Activated T-helper 1 cell treated with anti-CD3 and anti-CD28 coated beads, Interleukin-12 subunit alpha, Interleukin-12 subunit beta, Interleukin-2, Interleukin-4 antibody, amounts not matched to agents 30 ng/mL and 10 ng/mL and 1 ng/mL, durations not matched to agents 14 hours and 24 hours and 36 hours (primary cell): ENCODE measurements at places on chromosomes 12 and 14. TPM values are rescaled to one million over a fixed set of nuclear protein-coding genes. Genes with fewer than 3 reads are reported as not detected.

The ZDHHC22 gene
- not detected in 2 replicates for total RNA-seq

The IQSEC3 gene
- 0.05 and 0.24 TPM in 2 replicates for total RNA-seq

DNA sequence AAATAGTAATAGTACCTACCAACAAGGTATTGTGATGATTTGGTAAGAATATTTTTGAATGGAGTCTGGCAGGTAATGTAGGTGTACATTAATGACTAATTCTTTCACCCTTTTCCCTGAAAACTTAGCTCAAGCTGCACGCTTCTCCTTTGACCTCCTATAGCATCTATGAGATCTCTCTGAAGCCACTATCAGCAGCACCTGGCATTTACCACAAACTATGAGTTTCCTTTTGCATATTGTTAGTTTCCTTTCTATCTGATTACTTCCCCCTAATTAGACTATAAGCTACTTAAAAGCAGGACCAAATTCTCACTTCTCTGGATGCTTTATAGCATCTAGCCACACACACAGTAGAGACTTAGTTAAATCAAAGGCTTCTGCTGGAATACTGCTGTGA is 48.1 kb downstream of the SLC8A3 start:
- no peak overlapping the region for H3K4me3 ChIP-seq
- no peaks in the 10 kb centered on the region for H3K36me3 ChIP-seq
- peaks cover 16% of the 10 kb centered on the region for H3K27me3 ChIP-seq
- H3K27ac ChIP-seq = no peak overlapping the region
- DNase-seq = no peak
- no peaks in the 10 kb centered on the region for H3K4me1 ChIP-seq

DNA sequence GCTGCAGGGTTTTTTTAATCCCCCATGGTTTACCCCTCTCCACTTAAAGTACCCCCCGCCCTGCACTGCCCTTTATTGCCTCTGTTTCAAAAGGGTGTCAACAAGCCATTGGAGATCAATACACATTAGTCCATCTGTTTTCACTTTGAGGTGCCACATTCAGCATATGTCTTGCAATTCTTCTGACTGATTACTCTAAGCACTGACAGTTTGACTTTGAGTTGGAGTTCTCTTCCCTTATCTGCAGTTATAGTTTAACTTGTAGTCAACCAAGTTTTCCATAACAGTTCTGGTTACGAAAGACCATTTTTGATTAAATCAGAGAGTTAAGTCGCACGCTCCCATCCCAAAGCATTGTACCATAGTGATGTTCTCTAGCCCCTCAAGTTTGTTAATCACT is 260.8 kb upstream of the TBX3 start:
- H3K4me1 ChIP-seq = no peaks in the 10 kb centered on the region
- no peak overlapping the region for H3K4me3 ChIP-seq
- H3K27ac ChIP-seq = no peak overlapping the region

GRCh38 chr12:1629338-1630132 is 504 bp downstream of the WNT5B start:
- DNase-seq = no peak
- peaks cover 13% of the 10 kb centered on the region for H3K4me1 ChIP-seq
- peak overlapping the region; percentile 34 for H3K4me3 ChIP-seq
- peaks cover 2% of the 10 kb centered on the region for H3K36me3 ChIP-seq
- peaks cover 61% of the 10 kb centered on the region for H3K27me3 ChIP-seq

GRCh38 chr12:11635341-11635740 is 14.1 kb upstream of the ETV6 start:
- no peak overlapping the region for H3K4me3 ChIP-seq
- no peak for DNase-seq
- H3K27me3 ChIP-seq = no peaks in the 10 kb centered on the region
- no peaks in the 10 kb centered on the region for H3K36me3 ChIP-seq
- no peak overlapping the region for H3K27ac ChIP-seq

The GARIN6 gene
- total RNA-seq = not detected in 2 replicates

- H3K27me3 ChIP-seq = no peaks in the 10 kb centered on the region
- H3K36me3 ChIP-seq = no peaks in the 10 kb centered on the region
- H3K4me1 ChIP-seq = no peaks in the 10 kb centered on the region
- no peak for DNase-seq
Observed at GRCh38 chr12:19799216-19799615, 359.9 kb downstream of the AEBP2 start.

DNA sequence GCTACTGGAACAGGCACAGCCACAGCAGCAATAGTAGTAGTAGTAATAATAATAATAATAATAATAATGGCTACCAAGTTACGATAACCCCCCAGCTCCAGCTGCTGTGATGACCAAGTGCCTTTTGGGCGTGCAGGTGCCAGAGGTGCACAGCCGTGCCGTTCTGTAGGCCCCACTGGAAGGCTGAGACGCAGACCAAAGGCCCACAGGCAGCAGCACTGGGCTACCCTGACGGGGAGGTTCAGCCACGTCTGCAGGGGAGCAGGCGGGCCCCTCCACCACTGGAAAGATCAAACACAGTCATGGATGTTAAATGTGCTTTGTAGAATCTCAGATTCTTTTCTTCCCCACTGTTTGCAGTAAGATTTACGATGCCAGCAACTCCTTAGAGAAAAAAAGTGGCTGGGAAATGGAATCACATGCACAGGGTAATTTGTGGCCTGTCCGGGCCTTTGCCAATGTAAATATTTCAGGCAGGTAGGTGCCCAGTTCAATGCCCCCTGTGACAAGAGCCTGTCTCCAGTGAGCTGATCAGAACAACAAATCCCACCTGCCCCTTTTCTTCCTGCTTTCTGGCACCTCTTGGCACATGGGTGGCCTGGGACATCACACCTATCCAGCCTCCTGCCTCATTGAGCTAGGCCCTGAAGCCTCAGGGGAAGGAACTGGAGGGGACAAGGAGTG is 32.6 kb downstream of the CCDC85C start:
- no peak overlapping the region for H3K27ac ChIP-seq
- H3K27me3 ChIP-seq = no peaks in the 10 kb centered on the region
- H3K4me1 ChIP-seq = no peaks in the 10 kb centered on the region
- DNase-seq = no peak
- no peaks in the 10 kb centered on the region for H3K36me3 ChIP-seq

The PTGER2 gene
- 67.4 and 67.9 TPM in 2 replicates for total RNA-seq

- no peak overlapping the region for H3K4me3 ChIP-seq
- no peaks in the 10 kb centered on the region for H3K27me3 ChIP-seq
- peak; percentile 40 for DNase-seq
Observed at GRCh38 chr12:130826151-130826801, 12.8 kb downstream of the STX2 start.

The CARMIL3 gene
- total RNA-seq = 3.0 and 3.4 TPM in 2 replicates

The NDUFA12 gene
- total RNA-seq = 113 TPM in 2 replicates

The DBX2 gene
- not detected in 2 replicates for total RNA-seq

The KICS2 gene
- total RNA-seq = 12.7 and 14.9 TPM in 2 replicates

DNA sequence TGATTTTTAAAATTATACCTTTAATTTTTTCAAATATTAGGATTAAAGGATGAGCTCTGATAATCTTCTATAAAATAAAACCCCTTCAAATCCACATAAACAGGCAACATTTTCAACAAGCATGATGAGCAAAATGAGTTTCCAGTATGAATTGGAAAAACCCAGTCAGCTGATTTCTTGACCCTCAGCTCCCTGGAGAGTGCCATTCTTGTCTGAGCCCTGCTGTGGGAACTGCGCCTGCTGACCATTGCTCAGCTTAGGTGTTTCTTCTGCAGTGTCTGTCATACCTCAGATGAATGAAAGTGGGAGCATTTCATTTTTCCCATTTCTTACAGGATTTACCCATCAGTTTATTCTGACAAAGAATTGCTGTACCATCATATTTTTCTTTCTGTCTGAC is 27.6 kb downstream of the MAPKAPK5 start:
- no peaks in the 10 kb centered on the region for H3K4me1 ChIP-seq
- H3K4me3 ChIP-seq = no peak overlapping the region
- no peak overlapping the region for H3K27ac ChIP-seq

DNA sequence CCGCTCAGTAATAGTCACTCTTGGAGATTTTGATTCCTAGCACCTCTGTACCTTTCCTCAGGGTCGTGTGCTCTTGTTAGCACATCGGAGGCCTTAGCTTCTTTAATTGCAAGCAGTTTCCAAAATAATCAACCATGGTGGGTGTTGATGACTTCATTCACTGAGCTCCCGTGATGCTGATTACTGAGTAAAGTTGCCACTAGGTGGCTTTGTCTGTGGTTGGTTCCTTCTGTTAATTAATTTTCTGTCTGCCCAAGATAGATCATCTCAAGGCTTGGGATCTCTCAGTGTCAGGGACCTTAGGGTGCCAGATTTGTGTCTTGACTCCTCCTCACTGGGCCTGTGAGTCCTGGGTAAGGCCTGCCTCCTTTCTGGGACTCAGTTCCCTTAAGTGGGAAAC is 54.3 kb downstream of the PTPN11 start:
- no peaks in the 10 kb centered on the region for H3K4me1 ChIP-seq
- DNase-seq = no peak
- peaks cover 40% of the 10 kb centered on the region for H3K36me3 ChIP-seq
- H3K27ac ChIP-seq = peak overlapping the region; percentile 44

- no peak for DNase-seq
- no peak overlapping the region for H3K27ac ChIP-seq
- H3K4me3 ChIP-seq = no peak overlapping the region
- H3K27me3 ChIP-seq = no peaks in the 10 kb centered on the region
- H3K36me3 ChIP-seq = no peaks in the 10 kb centered on the region
Observed at GRCh38 chr12:58500399-58500798, 419.9 kb downstream of the LRIG3 start.

The RPL10L gene
- not detected in 2 replicates for total RNA-seq

The CCDC175 gene
- not detected in 2 replicates for total RNA-seq

- no peaks in the 10 kb centered on the region for H3K27me3 ChIP-seq
- no peaks in the 10 kb centered on the region for H3K4me1 ChIP-seq
- H3K4me3 ChIP-seq = no peak overlapping the region
- H3K36me3 ChIP-seq = no peaks in the 10 kb centered on the region
- H3K27ac ChIP-seq = no peak overlapping the region
- DNase-seq = no peak
Observed at GRCh38 chr12:19867970-19868369, 428.7 kb downstream of the AEBP2 start.

- H3K27ac ChIP-seq = no peak overlapping the region
- peaks cover 16% of the 10 kb centered on the region for H3K27me3 ChIP-seq
- no peak overlapping the region for H3K4me3 ChIP-seq
- H3K4me1 ChIP-seq = no peaks in the 10 kb centered on the region
Observed at GRCh38 chr14:61217516-61217915, 63.6 kb downstream of the TMEM30B start.

The TIGAR gene
- total RNA-seq = 14.4 TPM in 2 replicates

DNA sequence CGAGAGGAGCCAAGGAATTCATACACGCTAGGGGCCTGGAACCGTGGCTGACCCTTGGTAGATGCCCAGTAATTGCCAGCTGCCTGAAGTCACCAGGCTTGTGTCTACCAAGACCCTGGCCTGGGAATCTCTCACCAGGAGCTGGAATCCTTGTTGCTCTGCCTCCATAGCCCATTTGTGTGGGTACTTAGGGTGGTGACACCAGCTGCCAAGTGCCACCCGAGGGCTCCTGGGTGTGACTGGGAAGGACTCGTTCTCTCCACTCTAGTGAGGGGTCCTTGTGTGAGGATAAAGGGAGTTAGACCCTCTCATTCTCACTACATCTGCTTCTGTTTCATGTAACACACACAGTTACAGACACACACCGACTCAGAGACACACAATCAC is 17.9 kb downstream of the SERPINA1 start:
- no peaks in the 10 kb centered on the region for H3K27me3 ChIP-seq
- no peaks in the 10 kb centered on the region for H3K36me3 ChIP-seq
- no peak overlapping the region for H3K27ac ChIP-seq
- peaks cover 5% of the 10 kb centered on the region for H3K4me1 ChIP-seq
- DNase-seq = no peak

The SRRM4 gene
- total RNA-seq = not detected in 2 replicates

The GALNT6 gene
- 11.9 and 12.4 TPM in 2 replicates for total RNA-seq

- no peak overlapping the region for H3K4me3 ChIP-seq
- no peaks in the 10 kb centered on the region for H3K36me3 ChIP-seq
- peaks cover 54% of the 10 kb centered on the region for H3K4me1 ChIP-seq
- DNase-seq = no peak
Observed at GRCh38 chr14:68819260-68819691, 26.4 kb upstream of the ZFP36L1 start.

- no peak overlapping the region for H3K27ac ChIP-seq
- H3K27me3 ChIP-seq = peaks cover 22% of the 10 kb centered on the region
- no peak for DNase-seq
- no peak overlapping the region for H3K4me3 ChIP-seq
- no peaks in the 10 kb centered on the region for H3K36me3 ChIP-seq
- H3K4me1 ChIP-seq = no peaks in the 10 kb centered on the region
Observed at GRCh38 chr14:36070031-36070719, 106.3 kb downstream of the PTCSC3 start.

The KRT80 gene
- total RNA-seq = not detected in 2 replicates

- no peak overlapping the region for H3K27ac ChIP-seq
- H3K4me3 ChIP-seq = no peak overlapping the region
- DNase-seq = no peak
- peaks cover 27% of the 10 kb centered on the region for H3K4me1 ChIP-seq
- H3K27me3 ChIP-seq = peaks cover 9% of the 10 kb centered on the region
Observed at GRCh38 chr14:68762953-68763764, 29.7 kb downstream of the ZFP36L1 start.

DNA sequence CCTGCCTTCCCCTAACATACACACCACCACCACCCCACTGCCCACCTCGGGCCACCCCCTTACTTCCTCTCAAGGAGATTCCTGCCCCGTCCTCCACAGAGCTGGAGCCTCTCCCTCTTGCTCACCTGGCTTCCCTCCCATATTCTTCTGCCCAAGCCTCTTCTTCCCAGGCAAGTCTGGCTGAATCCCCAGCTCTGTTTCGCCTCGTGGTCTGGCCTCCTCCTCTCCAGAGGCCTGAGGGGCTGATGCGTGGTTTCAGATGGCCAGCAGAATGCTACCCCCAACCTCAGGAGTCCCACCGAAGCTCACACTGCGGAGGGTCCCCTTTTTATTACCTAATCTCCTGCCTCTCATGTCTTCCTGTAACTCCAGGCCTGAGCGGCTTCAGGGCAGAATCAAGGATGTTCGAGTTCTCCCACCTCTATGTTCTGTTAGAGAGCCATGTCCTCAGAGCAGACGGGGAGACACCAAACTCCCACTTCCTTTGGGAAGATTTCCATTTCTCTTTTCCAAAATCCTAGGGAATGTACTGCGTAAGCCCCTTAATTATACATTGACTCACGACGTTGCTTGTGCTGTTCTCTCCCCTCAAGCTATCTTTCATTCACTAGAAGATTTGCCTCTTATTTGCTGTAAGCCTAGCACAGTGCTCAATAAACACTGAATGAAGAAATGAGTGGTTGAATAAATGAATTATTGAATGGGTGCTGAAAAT is 33.9 kb upstream of the LTBP2 start:
- H3K4me3 ChIP-seq = no peak overlapping the region
- no peaks in the 10 kb centered on the region for H3K4me1 ChIP-seq
- no peak for DNase-seq
- H3K36me3 ChIP-seq = no peaks in the 10 kb centered on the region

The AHNAK2 gene
- 0.02 and 0.05 TPM in 2 replicates for total RNA-seq

GRCh38 chr12:113003636-113004035 is 25.3 kb downstream of the OAS2 start:
- no peaks in the 10 kb centered on the region for H3K27me3 ChIP-seq
- H3K27ac ChIP-seq = no peak overlapping the region
- peaks cover 6% of the 10 kb centered on the region for H3K4me1 ChIP-seq
- H3K36me3 ChIP-seq = peaks cover 67% of the 10 kb centered on the region
- H3K4me3 ChIP-seq = no peak overlapping the region
